ENCODE measurements at places on chromosomes 4 and X. TPM values are rescaled to one million over a fixed set of nuclear protein-coding genes. Genes with fewer than 3 reads are reported as not detected.

Gene HTATSF1
- total RNA-seq = 58.5 TPM

Gene SPATA4
- total RNA-seq = not detected

Gene CASP6
- total RNA-seq = 30.9 TPM

Gene NLGN4X
- not detected for total RNA-seq

Gene PARM1
- total RNA-seq = not detected

Gene H2AZ1
- 384 TPM for total RNA-seq

Gene NRK
- total RNA-seq = not detected

Gene CLDN34
- total RNA-seq = not detected

Gene USP26
- not detected for total RNA-seq

Gene SERTM2
- total RNA-seq = not detected
